ENCODE measurements at places on chromosomes 6 and 20. TPM values are rescaled to one million over a fixed set of nuclear protein-coding genes. Genes with fewer than 3 reads are reported as not detected.

The ASIP gene
- not detected for total RNA-seq

The PAX1 gene
- total RNA-seq: not detected

The BTN3A1 gene
- total RNA-seq: 5.4 TPM

The FRK gene
- 0.46 TPM for total RNA-seq

The TSHZ2 gene
- total RNA-seq: not detected

The KCNG1 gene
- 61.5 TPM for total RNA-seq

The TBXT gene
- total RNA-seq: not detected

The FAM210B gene
- 37.9 TPM for total RNA-seq

The PTPRT gene
- not detected for total RNA-seq

The PDYN gene
- not detected for total RNA-seq

The PROKR2 gene
- not detected for total RNA-seq

The SLC35F1 gene
- total RNA-seq: not detected

The HLA-DPB1 gene
- not detected for total RNA-seq

The PTPN1 gene
- total RNA-seq: 47.2 TPM

The UBD gene
- not detected for total RNA-seq

The SSR1 gene
- 65.2 TPM for total RNA-seq

The SYCP2L gene
- total RNA-seq: 2.4 TPM

The TNFAIP3 gene
- 21.9 TPM for total RNA-seq

The KIAA0408 gene
- total RNA-seq: not detected

The SIRPB1 gene
- total RNA-seq: 11.6 TPM

The ZBTB24 gene
- total RNA-seq: 4.5 TPM

The SAPCD1 gene
- 6.0 TPM for total RNA-seq

The CLPSL2 gene
- total RNA-seq: not detected

The AIF1 gene
- total RNA-seq: not detected

The GTF3C6 gene
- total RNA-seq: 59.2 TPM

The CFB gene
- 0.86 TPM for total RNA-seq

The PROCR gene
- 45.4 TPM for total RNA-seq

The POLR1C gene
- total RNA-seq: 69.7 TPM

The PARD6B gene
- total RNA-seq: 3.7 TPM

The GJA1 gene
- 14.0 TPM for total RNA-seq
